ENCODE measurements at places on chromosomes 1 and 21.

DNA sequence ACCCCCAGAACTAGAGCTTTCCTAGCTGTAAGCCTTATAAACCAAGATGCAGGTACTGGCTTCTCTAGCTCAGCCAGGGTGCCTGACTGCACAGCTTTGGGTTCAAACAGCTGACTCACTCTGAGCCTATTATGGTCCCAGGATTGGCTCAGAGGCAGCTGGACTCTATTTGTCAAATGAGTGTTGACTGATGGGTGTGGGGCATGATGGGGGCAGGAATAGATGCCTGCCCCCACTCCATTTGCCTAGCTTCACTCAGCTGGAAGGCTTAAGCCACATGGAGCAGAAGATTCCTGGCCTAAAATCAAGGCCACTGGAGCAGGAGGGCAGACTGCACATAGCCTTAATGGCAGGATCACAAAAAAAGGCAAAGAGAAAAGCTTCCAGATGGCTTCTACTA is 90.5 kb downstream of the PIK3R3 start:
- DNase-seq, result no peak

- no peak for DNase-seq
Measured at GRCh38 chr1:36989241-36989640, 45.1 kb downstream of the GRIK3 start.

GRCh38 chr1:221912230-221912629 is 170.3 kb upstream of the DUSP10 start:
- DNase-seq, result no peak

DNA sequence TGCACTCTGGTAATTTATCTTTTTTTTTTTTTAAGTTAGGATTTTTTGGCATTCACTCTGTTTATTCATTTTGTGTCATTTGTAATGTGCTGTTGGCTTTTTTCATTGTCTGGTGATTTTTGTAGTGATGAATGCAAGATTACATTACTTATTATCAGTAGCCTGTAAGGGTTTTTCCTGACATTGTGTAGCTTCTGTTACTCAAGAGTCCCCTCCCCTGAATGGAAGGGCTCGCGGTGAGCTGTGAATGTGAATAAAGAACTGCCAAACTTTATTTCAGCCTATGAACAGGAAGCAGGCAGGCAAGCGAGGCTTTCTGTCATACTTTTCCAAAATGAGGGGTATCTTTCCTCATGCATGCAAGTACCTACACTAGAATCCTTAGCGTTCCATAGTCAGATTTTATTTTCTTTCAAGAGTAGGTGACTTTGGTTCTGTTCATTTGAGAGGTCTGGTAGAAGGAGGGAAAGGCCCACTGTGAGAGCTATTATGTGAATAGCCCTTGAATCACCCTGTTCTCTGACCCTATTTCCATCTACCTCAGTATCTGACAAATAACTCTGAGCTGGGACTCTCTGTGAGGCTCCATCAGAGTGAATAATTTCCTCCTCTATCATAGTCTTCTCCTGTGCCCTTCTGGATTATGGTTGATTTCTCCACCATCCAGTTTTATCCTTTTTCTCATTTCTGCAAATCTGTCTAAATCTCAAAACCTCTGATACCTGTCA is 114.0 kb downstream of the CD247 start:
- DNase-seq, result no peak

- DNase-seq, result no peak
Measured at GRCh38 chr1:203361945-203362719, 11.2 kb upstream of the FMOD start.

GRCh38 chr1:12565094-12565965 is 52.7 kb downstream of the DHRS3 start:
- no peak for DNase-seq

- no peak for DNase-seq
Measured at GRCh38 chr1:54221113-54221834, 21.3 kb downstream of the MRPL37 start.

- no peak for DNase-seq
Measured at GRCh38 chr1:5110508-5110907, 456.1 kb downstream of the AJAP1 start.

Measured in D721Med (cell line).